ENCODE measurements at places on chromosomes 11 and 22.

DNA sequence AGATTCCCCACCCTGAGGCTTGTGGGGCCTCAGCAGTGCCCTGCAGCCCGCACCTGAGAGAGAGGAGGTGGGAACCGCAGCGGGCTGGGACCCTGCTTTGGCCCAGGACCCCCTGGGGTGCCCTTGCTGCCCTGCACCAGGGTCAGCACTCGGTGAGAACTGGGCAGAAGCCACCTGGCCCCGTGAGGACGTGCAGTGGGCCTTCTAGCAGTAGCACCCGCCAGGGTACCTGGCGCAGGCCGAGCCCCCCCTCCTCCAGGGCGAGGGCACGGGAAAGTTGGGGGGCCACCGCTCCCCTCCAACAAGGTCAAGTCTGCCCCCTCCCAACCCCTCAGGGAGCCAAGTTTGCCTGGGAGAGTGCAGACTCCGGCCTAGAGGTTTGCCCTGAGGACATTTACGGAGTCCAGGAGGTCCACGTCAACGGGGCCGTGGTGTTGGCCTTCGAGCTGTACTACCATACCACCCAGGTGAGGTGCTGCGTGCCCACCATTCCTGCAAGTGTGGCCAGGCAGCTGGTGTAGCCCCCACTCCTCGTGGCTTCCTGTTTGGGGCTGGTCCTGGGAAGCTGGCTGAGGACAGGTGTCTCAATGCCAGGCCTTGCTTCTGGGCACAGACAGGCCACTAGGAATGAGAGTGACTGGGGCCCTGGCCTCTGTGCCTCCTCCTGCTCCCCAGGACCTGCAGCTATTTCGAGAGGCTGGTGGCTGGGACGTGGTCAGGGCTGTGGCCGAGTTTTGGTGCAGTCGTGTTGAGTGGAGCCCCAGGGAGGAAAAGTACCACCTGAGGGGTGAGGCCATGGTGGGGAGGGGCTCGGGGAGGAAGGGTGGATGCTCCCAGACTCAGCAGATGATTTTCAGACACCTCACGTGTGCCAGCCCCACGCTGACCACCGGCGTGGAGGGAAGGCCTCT is 3.5 kb downstream of the PGGHG start:
- no peak for DNase-seq

DNA sequence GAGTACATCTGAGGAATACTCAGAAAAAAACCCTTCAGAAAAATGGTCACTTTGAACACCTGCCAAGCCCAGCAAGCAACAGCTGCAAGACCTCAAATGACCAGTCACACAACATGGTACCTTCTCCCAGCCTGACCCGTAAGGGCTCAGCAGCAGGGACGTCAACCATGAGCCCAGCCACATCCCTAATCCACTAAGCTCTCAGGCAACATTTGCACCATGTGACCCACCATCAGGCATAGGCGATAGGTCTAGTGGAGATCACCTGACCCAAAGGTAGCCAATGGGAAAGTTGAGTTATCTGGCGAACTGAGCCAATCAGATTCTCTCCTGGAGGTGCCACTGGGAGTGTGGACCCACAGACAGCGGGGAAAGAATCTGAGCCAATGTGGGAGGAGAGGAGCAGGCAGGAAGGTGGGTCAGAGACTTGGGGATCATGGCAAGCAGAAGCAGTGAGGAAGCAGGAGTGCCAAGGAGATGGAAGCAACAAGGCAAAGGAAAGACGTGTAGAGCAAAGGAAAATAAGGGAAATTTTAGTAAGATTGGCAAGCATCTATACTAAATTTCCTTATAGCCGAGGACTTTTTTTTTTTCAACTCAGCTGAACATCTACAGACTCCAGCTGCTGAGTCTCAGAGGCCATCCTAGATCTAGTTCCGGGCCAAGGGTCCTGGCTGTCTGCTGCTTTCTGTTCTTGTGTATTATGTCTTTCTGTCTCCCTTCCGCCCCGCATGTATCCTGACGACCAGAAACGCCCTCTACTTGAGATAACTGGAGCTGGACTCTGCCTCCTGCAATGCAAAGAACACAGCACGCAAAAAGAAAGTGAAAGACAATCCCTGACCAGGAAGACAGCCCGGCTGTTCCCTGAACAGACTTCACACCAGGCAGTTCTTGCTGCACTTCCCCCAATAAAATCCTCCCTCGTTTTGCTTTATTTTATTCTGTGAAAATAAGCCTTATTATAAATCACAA is 11.0 kb upstream of the PLAAT2 start:
- DNase-seq, result no peak

- no peak for DNase-seq
These were observed 8.7 kb downstream of the APOL5 start for GRCh38 chr22:35726398-35726797.

- DNase-seq, result no peak
These were observed 177.5 kb downstream of the CNTN5 start for GRCh38 chr11:99198215-99198614.

GRCh38 chr22:32052936-32053791 is 10.1 kb downstream of the SLC5A1 start:
- no peak for DNase-seq

GRCh38 chr11:125429174-125429707 is 66.8 kb downstream of the FEZ1 start:
- DNase-seq, result peak; percentile 35

DNA sequence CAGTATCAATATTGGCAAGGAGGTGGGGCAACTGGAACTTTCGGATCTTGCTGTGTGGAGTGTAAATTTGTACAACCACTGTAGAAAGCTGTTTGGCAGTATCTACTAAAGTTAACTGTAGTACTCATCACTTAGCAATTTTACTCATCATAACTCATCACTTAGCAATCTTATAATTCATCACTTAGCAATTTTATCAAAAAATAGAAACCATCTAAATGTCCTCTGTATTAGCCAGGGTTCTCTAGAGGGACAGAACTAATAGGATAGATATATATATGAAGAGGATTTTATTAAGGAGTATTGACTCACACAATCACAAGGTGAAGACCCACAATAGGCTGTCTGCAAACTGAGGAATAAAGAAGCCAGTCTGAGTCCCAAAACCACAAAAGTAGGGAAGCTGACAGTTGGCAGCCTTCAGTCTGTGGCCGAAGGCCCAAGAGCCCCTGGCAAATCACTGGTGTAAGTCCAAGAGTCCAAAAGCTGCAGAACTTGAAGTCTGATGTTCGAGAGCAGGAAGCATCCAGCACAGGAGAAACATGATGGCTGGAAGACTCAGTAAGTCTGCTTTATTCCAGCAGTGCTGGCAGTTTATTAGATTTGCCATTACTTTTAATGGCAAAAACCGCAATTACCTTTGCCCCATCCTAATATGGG is 92.9 kb upstream of the USP47 start:
- no peak for DNase-seq

DNA sequence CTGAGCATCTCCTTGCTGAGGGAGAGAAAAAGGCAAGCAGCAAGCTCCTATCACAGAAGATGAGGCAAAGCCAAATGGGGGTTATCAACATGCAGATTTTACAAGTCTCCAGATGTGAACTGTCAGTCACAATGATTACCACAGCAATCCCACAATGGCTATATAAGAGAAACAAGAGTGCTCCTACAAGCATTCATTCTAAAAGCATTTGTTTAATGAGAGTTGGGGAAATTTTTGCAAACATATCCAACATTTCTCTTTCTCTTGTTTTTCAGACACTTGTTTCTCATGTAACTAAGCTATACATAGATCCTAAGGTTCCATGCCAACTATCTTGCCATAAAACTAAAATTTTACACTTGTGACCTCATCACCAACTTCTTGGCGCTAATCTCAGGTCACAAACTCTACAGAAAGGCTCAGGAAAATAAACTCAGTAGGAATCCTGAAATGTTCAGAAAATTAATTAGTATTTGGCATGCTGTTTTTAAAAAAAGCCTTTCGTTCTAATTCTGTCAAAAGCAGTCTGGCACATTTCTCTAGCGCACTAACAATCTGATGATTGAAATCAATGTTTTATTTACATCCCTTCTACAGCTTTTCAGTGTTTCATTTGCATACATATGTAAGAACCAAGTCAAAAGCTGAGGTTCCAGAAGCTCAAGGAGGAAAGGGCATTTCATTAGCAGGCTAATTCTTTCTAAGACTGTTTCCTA is 199.5 kb downstream of the TTC28 start:
- no peak for DNase-seq

DNA sequence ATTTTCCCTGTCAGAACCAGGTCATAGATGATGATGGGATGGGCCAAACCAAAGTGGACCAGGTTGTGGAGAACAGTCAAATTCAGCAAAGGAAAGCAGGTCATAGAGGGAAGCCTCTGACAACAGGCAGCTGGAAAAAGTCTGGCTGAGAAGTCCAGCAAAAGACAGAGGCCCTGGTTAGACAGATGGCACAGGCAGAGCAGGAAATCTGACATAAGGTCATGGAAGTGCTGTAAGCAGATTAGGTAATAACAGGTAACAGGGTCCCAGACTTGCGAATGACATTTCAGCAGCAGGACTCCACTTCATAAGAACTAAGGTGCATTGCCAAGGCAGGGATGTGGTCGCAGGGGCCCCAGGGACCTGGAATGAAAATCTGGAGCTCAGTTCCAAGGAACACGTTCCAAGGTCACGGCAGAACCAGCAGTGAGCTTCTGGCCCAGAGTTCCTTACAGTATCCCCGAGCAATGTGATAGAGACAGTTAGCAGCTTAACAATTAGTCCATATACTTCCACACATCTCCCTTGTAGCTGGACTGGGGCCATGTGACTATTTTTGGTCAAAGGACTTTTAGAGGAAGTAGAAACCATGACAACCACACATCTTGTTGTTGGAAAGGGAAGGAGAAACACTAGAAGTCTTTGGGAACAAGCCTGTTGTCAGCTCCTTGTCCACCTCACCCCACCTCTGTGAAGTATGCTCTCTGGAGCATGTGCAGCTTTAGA is 75.4 kb downstream of the ME3 start:
- no peak for DNase-seq

GRCh38 chr11:91805293-91805692 is 419.3 kb upstream of the FAT3 start:
- DNase-seq, result no peak

- no peak for DNase-seq
These were observed 7.5 kb downstream of the GNAZ start for GRCh38 chr22:23077627-23078461.

- DNase-seq, result no peak
These were observed 57.0 kb upstream of the LYVE1 start for GRCh38 chr11:10625281-10625981.

- DNase-seq, result no peak
These were observed 9.6 kb upstream of the TPST2 start for GRCh38 chr22:26599505-26599904.

GRCh38 chr11:33701302-33702230 is 940 bp upstream of the C11orf91 start:
- no peak for DNase-seq

GRCh38 chr11:127943763-127944162 is 643.6 kb downstream of the ETS1 start:
- DNase-seq, result no peak

DNA sequence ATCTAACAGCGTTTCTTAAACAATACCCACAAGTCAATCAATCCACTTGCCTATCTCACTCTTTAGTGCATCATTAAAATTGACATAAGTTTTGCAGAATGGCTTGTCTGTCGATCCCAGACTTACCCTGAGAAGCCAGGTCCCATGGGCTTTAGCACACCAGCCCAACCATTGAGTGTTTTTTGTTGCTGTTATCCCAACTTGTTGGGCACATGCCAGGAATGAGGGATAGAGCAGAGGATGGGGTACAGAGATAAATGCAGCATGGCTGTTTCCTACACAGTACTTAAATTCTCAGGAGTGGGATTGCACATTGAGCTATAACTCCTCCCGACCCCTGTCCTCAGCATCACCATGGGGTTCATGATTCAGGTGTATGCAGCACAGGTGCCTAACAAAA is 64.2 kb upstream of the RASSF10 start:
- DNase-seq, result no peak

- no peak for DNase-seq
These were observed 34.4 kb downstream of the IGHMBP2 start for GRCh38 chr11:68938088-68938487.

DNA sequence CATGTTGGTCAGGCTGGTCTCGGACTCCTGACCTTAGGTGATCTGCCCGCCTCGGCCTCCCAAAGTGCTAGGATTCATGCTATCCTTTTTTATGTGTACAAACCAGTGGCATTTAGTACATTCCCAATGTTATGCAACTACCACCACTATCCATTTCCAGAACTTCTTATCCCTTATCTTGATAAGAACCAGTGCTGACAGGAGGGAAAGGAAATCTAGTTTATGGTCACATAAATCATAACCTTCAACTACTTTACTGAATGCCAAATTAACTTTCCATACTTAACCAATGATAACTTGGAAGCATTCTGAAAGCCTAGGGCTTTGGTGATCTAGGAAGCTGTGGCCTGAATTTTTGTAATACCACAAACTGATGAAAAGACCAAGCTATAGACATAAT is 170.4 kb downstream of the SWAP70 start:
- DNase-seq, result no peak

- DNase-seq, result no peak
These were observed 68.3 kb upstream of the TSPAN18 start for GRCh38 chr11:44658506-44658850.

DNA sequence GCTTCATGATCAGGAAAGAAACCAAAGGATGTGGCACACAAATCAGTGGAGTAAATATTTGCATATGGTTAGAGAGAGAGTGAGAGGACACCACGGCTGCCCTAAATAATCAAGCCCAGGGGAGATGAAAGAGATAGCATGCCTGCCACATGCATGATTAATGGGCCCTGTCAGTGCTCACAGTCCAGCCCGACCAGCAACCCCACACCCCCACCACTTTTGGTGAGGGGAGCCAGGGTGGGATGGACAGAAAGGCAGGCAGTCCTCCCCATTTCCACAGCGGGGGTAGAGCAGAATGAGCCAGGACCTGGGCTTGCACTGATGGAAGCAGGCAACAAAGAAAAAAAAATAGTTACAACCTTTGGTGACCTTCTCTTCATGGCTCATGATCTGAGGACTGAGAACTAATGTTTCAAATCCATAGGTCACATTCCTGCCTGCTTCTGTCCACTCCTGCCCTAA is 545.0 kb downstream of the ETS1 start:
- DNase-seq, result no peak

- no peak for DNase-seq
These were observed at the start of gene SPDYC for GRCh38 chr11:65170058-65170534. SPDYC (plus strand) TSS chr11:65170233; CDS start chr11:65171358, 1,125 bp downstream.

DNA sequence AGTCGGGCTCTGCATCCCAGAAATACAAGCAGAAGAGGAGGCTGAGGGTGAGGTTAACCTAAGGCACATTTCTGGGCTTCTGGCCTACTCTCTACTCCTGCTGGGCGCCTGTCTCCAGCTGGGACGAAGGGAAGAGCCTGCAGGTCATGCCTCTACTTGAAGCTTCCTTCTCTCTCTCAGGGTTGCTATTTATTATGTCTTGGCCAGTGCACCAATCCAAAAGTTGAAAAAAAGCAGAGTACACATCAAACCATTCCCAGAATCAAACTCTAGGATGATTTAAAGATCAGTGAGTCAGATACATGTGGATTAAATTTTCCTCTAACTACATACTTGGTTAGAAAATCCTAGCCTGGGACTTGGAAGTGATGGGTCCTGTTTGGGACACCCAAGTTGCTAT is 60.2 kb upstream of the CDON start:
- DNase-seq, result no peak

GRCh38 chr11:125223901-125224361 is 59.4 kb downstream of the PKNOX2 start:
- DNase-seq, result no peak

Data from stimulated activated CD8-positive, alpha-beta memory T cell treated with anti-CD3 and anti-CD28 coated beads, Interleukin-7, amount 100 ng/mL, for 24 hours (primary cell).